ENCODE measurements at places on chromosomes 11 and 22.

DNA sequence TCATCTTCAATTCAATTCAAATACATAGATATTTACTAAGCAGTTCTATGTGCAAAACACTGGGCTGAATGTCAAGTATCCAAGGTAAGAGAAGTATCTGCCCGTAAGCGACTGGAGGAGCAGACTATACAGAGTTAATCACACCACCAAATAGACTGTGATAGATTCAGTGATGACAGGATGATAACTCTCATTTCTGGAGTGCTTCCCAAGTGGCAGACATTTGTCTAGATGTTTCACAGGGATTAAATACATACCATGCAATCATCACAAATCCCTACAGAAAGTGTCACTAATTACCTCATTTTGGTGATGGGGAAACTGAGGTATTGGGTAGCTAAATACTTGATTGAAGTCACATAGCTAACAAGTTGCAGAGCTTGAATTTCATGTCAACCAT lies 508.7 kb upstream of the TENM4 start:
- DNase-seq: no peak

DNA sequence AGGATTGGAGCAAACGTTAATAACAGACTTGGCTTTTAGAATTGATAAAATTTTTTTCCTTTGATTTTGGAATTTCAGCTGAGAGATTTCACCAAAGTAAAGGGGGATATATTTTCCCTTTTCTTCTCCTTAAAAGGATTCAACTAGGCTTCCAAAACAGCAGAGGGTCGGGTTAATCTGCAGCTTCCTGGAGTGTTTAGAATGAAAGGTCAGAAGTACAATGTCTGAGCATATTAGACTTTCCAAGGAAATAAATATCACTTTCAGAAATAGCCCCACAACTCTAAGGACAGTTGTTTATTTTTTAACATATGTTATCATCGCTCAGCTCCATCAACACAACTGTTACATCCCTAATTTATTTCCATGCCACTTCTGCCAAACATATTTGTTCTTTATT lies 1532.9 kb upstream of the RAG2 start:
- no peak for DNase-seq

DNA sequence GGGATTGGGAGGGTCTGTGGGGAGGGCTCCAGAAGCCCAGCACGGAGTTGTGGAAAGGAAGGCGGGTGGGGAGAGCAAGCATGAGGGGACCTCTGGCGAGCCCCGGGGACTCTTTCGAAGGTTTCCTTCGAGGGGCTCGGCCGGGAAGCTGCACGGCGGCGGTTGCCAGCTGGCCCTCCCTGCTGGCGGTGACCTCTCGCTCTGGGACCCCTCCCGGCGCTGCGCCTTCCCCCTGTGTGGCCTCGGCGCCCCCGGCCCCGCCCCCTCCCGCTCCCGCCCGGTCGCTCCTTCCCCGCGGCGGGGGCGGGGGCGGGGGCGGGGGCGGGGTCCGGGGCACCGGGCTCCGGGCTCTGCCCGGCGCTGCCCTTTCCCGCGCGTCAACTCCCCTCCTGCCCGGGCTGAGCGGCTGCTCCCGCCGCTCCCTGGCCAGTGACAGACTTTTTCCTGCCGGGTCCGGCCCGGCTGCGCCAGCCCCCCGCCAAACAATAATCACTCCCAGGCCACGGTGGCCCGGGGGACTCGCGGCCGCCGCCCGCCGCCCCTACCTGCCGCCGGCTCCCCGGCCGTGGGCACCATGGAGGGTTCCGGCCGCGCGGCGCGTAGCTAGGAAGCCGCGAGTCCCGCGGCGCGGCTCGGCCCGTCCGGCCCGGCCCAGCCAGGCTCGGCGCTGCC lies 941 bp downstream of the CLCF1 start:
- no peak for DNase-seq

GRCh38 chr11:61869429-61869707 lies 22.0 kb downstream of the FADS3 start:
- DNase-seq: no peak

DNA sequence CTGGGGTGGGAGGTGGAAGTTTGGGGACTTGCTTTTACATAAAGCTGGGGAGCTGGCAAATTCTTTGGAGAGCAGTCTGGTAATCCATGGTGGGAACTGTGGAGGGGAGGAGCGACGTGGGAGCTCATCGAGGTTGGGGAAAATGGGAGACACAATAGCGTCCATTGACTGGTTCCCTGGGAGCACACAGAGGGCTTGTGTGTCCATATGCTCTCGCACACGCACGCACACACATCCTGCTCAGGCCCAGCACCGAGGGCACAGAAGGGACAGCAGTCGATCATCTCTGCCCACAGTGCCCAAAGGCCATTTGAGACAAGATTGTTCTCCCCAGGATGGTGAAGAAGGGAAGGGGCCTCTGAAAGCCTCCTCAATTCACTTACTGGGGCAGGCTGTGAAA lies 53.7 kb downstream of the FBXO7 start:
- DNase-seq: no peak

DNA sequence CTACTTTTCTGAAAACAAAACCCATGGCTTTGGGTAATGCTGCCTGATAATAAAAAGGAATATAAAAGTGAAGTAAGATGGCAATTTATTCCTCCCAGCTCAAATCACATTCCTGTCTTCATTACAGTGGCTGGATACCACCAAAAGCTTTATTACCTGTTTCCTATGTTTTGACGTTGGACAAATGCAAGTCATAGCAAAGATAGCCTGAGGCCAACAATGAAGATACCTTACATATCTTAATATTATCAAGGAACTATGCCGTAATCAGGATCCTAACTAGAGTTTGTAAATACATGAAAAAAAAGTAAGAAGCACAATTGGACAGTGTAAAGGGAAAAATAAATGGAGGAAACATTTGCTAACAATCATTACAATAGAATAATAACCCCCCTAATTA lies 202.4 kb downstream of the SOX6 start:
- no peak for DNase-seq

GRCh38 chr11:35079611-35080010 lies 59.4 kb upstream of the CD44 start:
- DNase-seq: no peak

- DNase-seq: no peak
These were observed 28.7 kb downstream of the CECR2 start for GRCh38 chr22:17397756-17398547.

Measured in NCI-H446 treated with DMSO at 0.1 percent for 48 hours (cell line).